ENCODE measurements at places on chromosomes 4 and X.

GRCh38 chrX:2373615-2374014 lies 127.2 kb downstream of the DHRSX start:
- no peaks in the 10 kb centered on the region for H3K4me1 ChIP-seq
- H3K27me3 ChIP-seq, result no peaks in the 10 kb centered on the region

- H3K27me3 ChIP-seq, result no peaks in the 10 kb centered on the region
- peak overlapping the region; percentile 51 for H3K4me3 ChIP-seq
- peaks cover 3% of the 10 kb centered on the region for H3K4me1 ChIP-seq
- DNase-seq, result peak; percentile 9
- H3K27ac ChIP-seq, result peak overlapping the region; percentile 62
- no peaks in the 10 kb centered on the region for H3K36me3 ChIP-seq
Observed at GRCh38 chrX:23952984-23953907, 45.4 kb downstream of the CXorf58 start.

DNA sequence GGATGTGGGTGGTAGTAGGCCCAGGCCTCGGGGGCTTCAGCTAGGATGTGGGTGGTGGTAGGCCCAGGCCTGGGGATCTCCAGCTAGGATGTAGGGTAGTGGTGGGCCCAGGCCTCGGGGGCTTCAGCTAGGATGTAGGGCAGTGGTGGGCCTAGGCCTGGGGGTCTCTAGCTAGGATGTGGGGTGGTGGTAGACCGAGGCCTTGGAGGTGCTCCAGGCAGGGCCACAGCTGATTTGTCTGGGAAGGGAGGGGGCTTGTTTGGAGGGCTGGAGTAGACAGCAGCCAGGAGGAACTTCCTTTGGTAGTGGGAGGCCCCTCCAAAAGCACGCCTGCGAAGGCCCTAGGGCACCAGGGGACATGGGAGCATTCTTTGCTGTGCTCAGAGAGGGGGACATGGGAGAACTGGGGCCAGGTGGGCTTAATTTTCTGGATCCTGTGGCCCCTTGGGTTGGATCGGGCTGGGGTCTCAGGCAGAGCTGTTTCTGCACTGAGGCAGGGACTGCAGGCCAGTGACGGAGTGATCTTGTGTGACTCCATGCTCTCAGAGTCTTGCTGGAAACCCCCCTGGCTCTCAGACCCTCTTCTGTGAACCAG lies 3.3 kb upstream of the SPON2 start:
- H3K4me1 ChIP-seq, result peaks cover 16% of the 10 kb centered on the region
- DNase-seq, result no peak
- no peak overlapping the region for H3K4me3 ChIP-seq
- H3K36me3 ChIP-seq, result no peaks in the 10 kb centered on the region
- peaks cover 26% of the 10 kb centered on the region for H3K27me3 ChIP-seq

GRCh38 chrX:45454290-45454689 lies 253.6 kb upstream of the DIPK2B start:
- no peak for DNase-seq
- no peaks in the 10 kb centered on the region for H3K27me3 ChIP-seq
- no peak overlapping the region for H3K4me3 ChIP-seq
- no peaks in the 10 kb centered on the region for H3K36me3 ChIP-seq

DNA sequence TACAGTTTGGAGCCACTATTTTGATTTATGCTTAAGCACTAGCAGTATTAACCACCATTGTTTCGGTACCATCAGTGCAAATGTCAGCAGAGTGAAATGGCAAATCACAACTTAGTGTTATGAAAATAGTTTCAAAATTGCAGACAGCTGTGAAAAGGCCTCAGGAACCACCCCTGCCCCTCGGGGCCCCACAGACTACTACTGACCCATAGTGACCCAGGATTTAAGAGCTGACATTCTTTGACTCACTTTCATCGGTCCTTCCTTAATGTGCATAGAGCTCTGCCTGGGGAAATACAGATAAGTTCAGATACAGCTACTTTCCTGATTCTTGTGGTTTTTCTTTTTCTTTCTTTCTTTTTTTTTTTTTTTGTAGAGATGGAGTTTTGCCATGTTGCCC lies 3.3 kb upstream of the BBS7 start:
- peaks cover 10% of the 10 kb centered on the region for H3K4me1 ChIP-seq
- no peaks in the 10 kb centered on the region for H3K27me3 ChIP-seq
- no peak overlapping the region for H3K4me3 ChIP-seq
- no peak overlapping the region for H3K27ac ChIP-seq
- H3K36me3 ChIP-seq, result no peaks in the 10 kb centered on the region
- no peak for DNase-seq

GRCh38 chrX:135434258-135435138 lies 12.8 kb downstream of the SMIM10L2A start:
- no peak for DNase-seq
- H3K4me1 ChIP-seq, result no peaks in the 10 kb centered on the region
- H3K27me3 ChIP-seq, result no peaks in the 10 kb centered on the region

- H3K4me1 ChIP-seq, result no peaks in the 10 kb centered on the region
- no peak overlapping the region for H3K27ac ChIP-seq
- DNase-seq, result no peak
Observed at GRCh38 chr4:84699001-84699671, 116.2 kb downstream of the CDS1 start.

GRCh38 chrX:41721590-41721989 lies 2.4 kb upstream of the GPR82 start:
- DNase-seq, result no peak
- no peak overlapping the region for H3K4me3 ChIP-seq
- no peaks in the 10 kb centered on the region for H3K27me3 ChIP-seq
- no peak overlapping the region for H3K27ac ChIP-seq
- no peaks in the 10 kb centered on the region for H3K36me3 ChIP-seq

GRCh38 chrX:140697618-140698017 lies 11.9 kb upstream of the LINC00632 start:
- no peaks in the 10 kb centered on the region for H3K27me3 ChIP-seq
- no peak overlapping the region for H3K4me3 ChIP-seq
- no peak for DNase-seq

GRCh38 chr4:24564488-24564887 lies 19.9 kb downstream of the DHX15 start:
- peaks cover 24% of the 10 kb centered on the region for H3K36me3 ChIP-seq
- peaks cover 5% of the 10 kb centered on the region for H3K4me1 ChIP-seq
- H3K27ac ChIP-seq, result no peak overlapping the region
- no peaks in the 10 kb centered on the region for H3K27me3 ChIP-seq

- no peaks in the 10 kb centered on the region for H3K4me1 ChIP-seq
- no peak overlapping the region for H3K27ac ChIP-seq
- H3K27me3 ChIP-seq, result no peaks in the 10 kb centered on the region
- DNase-seq, result no peak
- no peak overlapping the region for H3K4me3 ChIP-seq
Observed at GRCh38 chrX:38206542-38206941, 14.1 kb downstream of the SRPX start.

- no peak for DNase-seq
- H3K4me1 ChIP-seq, result no peaks in the 10 kb centered on the region
- H3K27ac ChIP-seq, result no peak overlapping the region
- H3K4me3 ChIP-seq, result no peak overlapping the region
Observed at GRCh38 chr4:130172156-130172555, 1076.2 kb downstream of the C4orf33 start.

DNA sequence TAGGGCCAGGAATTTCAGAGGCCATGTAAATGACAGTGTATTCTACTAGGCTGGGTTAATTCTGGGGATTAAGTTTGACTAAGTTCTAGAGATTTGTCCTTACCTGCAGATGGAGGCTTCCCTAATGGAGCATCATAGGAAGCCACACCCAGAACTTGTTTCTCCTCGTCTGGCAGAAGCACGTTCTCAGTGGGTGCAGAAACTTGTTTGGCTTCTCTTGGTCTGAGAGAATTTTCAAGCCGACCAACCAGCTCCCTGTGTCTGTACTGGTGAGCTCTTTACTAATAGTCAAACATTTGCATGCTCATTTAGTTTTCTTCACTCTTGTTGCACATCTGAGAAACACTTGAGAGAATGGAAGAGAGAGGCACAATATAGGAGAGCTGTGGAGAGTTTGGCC lies 907 bp upstream of the ATP10D start:
- no peak for DNase-seq
- H3K36me3 ChIP-seq, result no peaks in the 10 kb centered on the region
- no peak overlapping the region for H3K4me3 ChIP-seq
- no peaks in the 10 kb centered on the region for H3K27me3 ChIP-seq

DNA sequence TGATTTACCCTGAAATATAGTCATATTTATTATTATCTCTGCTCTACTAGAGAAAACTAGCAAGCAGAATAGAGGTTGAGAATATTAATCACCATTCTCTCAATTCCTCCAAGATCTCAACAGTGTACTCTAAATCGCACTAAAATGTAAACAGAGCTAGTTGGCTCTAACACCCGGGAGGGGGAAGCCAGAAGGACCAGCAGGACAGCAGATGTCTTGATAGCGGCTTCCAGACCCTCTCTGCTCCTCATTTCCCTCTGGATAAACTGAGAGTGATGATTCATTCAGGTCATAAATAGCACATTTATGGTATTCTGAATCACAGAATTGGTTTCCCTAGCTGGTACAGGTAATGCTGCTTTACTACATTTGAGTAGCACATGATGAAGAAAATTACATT lies 82.5 kb downstream of the TBC1D9 start:
- no peaks in the 10 kb centered on the region for H3K36me3 ChIP-seq
- no peak overlapping the region for H3K4me3 ChIP-seq
- no peaks in the 10 kb centered on the region for H3K27me3 ChIP-seq

DNA sequence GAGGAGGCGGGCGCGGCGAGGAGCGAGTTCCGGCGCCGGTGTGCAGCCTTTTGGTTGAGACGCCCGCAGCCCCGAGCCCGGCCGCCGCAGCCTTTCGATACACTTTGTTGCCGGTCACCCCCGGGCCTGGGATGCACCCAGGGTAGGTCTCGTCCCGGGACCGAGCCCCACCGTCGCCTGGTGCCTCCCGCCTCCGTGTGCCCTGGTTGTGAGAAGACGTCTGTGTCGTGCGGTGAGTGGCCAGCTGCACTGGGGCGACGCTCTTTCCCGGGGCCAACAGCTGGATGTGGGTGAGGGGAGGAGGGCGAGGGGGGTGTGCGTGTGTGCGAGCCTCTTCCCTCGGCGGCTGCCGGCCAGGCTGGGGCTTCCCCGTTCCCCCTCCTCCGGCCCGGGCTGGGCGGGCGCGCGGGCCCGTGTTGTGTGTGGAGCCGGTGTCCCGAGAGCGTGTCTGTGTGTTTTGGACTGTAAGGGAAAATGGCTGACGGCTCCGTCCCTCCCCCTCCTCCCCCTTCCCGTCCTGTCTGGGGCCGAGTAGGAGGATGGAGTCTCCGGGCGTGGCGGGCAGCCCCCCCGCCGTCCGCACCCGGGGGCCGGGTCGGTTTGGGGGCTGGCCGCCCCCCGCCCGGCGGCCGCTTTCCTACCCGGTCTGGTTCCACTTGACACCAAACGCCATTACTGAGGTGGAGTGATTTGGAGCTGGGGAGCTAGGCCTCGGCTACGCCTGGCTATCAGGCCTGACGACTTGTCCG lies 807 bp downstream of the USP9X start:
- H3K4me3 ChIP-seq, result peak overlapping the region; percentile 76
- H3K27me3 ChIP-seq, result no peaks in the 10 kb centered on the region
- peak; percentile 43 for DNase-seq

DNA sequence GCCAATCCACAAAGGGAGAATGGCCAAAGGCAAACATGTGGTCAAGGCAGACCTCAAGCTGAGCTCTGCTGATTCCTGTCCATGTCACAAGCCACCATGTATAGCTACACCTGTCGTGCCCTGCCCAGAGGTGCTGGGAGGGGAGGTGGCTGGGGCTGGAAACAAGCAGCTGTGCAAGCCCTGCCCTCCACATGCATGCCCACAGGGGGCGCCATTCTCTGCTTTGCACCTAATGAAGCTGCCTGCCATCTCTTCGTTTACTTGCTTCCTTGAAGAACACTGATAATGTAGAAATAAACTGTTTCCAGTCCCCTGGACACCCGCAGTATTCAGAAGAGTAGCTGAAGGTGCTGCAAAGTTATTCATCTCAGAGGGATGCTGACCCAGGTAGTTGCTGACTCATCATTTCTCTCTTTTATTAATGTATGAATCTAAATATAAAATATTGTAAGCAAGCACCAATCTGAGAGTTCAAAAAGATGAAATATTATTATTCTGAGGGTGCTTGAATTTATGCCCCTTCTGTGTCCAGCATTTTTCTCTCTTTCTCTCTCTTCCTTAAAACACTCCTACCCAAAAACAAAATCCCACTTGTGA lies 278.6 kb downstream of the ADGRA3 start:
- no peak overlapping the region for H3K4me3 ChIP-seq
- no peaks in the 10 kb centered on the region for H3K4me1 ChIP-seq
- H3K27ac ChIP-seq, result no peak overlapping the region
- H3K27me3 ChIP-seq, result no peaks in the 10 kb centered on the region
- H3K36me3 ChIP-seq, result no peaks in the 10 kb centered on the region

DNA sequence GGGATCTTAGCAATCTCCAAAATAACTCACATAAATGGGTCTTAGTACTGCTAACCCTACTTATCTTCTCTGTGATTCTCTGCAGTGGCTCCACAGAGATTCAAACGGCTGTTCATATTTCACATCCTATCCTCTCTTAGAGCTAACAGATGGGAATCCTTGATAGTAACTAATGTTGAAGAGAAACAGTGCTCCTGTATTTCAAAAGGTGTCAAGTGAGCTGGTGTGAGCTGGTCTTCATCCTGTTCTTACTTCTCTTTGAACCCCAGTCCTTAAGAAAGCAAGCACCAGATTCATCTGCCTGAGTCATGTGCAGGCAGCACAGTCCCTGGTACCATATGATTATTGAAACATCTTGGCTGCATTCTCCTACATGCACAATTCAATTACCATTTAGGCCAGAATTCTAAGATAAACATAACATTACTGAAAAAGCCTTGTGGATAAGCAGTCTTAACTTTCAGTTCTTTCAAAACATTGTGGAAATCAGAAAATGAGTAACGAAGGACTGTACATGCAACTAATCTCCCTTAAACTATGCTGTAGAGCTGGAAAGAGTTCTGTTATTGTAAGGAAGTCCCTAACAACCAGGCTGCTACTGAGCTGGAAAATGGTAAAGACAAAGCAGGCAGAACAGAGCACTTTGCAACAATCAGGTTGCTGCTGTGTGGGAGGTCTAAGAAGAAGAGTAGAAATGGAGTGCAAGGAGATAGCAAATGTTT lies 153.1 kb downstream of the NPNT start:
- no peak overlapping the region for H3K4me3 ChIP-seq
- DNase-seq, result no peak
- H3K36me3 ChIP-seq, result no peaks in the 10 kb centered on the region
- H3K27me3 ChIP-seq, result no peaks in the 10 kb centered on the region

- H3K27ac ChIP-seq, result no peak overlapping the region
- no peaks in the 10 kb centered on the region for H3K4me1 ChIP-seq
- H3K27me3 ChIP-seq, result no peaks in the 10 kb centered on the region
- DNase-seq, result no peak
Observed at GRCh38 chrX:14963447-14964236, 90.4 kb downstream of the MOSPD2 start.

DNA sequence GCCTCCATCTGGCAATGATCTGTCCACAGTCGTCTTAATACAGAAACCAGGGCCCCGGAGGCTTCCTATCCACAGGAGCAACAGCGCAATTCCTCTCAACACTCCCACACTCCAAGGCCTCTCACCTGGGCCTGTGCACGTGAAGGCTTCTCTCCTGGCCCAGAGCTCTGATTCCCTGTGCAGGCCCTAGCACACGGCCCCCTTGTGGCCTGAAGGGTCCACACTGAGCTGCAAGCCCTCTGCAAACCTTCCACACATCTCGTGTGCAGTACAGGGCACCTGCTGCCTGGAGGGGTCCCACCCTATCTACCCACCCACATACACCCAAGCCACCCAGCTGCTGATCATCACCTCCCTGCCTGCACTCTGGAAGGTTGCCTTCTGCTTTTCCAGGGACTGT lies 150.1 kb upstream of the NUDT10 start:
- H3K36me3 ChIP-seq, result no peaks in the 10 kb centered on the region
- DNase-seq, result no peak
- H3K27me3 ChIP-seq, result no peaks in the 10 kb centered on the region
- no peak overlapping the region for H3K4me3 ChIP-seq

All from effector memory CD4-positive, alpha-beta T cell (primary cell).